EH (cell line): ENCODE measurements at places on chromosomes 12 and 14.

GRCh38 chr14:36439766-36440165 lies 80.3 kb downstream of the NKX2-1 start:
- DNase-seq, result no peak

DNA sequence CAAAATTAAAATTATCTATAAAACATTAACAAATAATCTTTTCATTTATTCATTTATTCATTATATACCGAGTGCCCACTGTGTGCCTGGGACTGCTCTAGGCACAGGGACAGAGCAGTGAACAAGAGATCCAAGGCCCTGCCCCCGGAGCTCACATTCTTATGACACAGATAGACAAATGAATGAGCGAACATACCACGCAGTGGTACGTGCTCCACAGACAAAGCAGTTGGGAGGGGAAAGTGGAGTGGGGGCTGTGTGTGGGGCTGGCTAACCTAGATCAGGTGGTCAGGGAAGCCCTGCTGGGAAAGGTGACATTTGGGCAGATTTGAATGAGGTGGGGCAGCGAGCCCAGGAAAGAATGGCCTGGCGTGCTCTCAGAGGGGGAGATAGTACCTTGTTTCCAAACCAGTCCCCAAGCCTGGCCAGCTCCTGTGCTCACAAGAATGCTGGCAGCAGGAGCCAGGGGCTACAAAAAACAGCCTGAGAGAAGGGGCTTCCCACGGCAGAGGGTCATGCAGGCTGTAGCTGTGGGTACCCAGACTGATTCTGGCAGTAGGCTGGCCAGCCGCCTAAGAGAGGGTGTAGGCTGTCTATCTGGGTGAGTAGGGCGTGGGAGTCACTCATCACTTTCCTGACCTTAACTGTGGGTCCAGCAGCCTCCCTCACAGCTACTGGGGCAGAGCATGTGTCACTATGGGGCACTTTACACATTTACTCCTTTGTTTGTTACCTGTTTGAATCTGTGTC lies 57.8 kb upstream of the ACTN1 start:
- peak; percentile 37 for DNase-seq

DNA sequence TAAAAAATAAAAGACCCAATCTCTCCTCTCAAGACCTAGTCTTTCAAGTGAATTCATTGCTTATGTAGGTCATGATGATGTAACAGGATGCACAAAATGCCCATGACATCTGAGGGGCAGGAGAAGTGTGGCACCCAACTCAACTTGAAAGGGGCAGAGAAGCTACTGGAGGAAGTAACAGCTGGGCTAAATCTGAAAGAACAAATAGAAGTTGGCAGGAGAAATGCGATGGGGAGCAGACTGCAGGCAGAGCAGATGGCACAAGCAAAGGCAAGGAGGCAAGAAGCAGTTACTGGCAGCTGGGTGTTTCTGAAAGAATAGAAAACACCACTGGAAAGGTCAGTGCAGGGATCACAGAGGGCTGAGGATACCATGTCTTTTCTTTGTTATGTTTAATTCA lies 14.6 kb downstream of the SLC38A4 start:
- DNase-seq, result no peak

DNA sequence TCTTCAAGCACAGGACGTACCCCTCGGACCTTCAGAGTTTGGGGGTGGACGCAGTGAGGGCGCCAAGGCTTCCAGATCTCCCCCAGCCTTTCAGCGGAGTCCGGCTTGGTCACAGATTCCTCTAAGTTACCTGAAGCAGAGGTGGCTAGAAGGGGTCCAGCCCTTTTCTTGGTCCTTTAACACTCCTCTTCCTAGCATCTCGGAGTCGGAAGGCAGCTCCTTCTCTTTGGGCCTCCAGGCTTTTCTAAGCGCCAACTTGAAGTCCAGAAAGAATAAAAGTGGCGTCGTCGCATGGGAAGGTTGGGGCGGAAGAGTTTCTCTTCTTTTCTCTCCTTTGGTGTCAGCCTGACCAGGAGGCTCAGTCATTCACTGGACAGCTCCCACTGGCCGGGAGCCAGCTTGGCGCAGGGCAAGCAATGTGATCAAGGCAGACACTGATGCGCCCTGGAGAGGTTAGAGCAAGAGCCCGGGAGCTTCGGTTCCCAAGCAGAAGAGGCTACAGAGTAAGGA lies 9.6 kb downstream of the OR6S1 start:
- DNase-seq, result peak; percentile 69

GRCh38 chr14:89184952-89185351 lies 232.1 kb downstream of the FOXN3 start:
- no peak for DNase-seq

DNA sequence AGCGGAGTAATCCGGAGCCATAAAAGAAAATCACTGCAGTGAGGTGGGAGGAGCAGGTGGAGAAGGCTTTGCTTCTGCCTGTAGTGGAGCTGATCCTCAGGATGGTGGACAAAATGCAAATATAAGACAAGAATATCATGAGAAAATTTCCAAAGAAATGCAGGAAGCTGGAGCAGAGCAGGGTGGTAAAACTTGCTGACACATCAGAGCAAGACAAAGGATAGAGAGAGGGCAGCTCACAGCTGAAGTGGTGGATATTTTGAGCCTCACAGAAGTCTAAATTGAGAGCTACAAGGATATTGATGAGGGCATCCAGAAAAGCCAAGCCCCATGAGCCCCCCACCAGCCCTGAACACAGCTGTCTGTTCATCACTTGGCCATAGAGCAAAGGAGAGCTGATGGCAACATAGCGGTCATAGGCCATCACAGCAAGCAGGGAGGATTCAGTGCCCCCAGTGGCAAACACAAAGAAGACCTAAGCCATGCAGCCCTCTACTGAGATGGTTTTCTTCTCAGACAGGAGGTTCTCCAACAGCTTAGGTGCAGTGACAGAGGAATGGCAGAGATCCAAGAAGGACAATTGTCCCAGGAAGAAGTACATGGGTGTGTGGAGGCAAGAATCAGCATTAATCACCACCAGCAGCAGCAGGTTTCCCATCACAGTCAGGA lies 30.0 kb upstream of the ANP32D start:
- DNase-seq, result no peak

- no peak for DNase-seq
Measured at GRCh38 chr12:12481631-12482030, 81.0 kb downstream of the DUSP16 start.

DNA sequence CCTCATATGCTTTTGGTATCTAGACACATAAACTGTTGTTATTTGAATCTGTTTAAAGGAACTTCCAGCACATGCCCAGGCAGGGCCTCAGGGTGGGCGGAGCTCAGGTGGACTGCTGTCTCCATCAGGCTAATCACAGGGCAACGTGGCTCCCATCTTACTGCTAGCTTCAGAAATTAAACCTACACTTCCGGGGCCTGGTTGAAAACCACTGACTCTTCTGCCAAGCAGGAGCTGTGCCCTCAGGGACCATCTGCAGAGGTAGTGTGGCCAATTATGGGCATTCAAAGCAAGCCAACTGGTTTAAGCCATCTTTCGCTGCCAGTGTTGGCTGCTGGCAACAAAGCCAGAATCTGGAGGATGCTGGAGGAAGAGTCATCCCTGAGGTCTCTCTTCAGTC lies 97.5 kb downstream of the TMX1 start:
- DNase-seq, result no peak

DNA sequence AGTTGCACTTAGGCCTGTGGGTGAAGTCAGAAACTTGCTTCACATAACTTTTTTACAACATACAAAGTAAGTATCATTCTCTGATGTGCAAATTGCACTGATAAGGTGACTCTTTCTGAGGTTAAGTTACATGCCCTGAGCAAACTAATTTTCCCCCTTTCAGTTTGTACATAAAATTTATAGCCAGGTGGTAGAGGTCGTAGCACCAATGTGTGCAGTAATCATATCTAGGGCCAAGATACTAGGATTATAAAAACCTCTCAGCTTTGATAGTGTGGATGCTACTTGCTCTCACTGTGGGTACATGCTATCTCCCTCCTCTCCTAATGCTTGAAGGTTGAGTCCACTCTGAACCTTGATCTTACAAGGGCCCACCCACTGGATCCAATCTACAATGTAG lies 130.7 kb upstream of the CPNE8 start:
- no peak for DNase-seq

- DNase-seq, result no peak
Measured at GRCh38 chr12:4084573-4084972, 189.0 kb upstream of the CCND2 start.

DNA sequence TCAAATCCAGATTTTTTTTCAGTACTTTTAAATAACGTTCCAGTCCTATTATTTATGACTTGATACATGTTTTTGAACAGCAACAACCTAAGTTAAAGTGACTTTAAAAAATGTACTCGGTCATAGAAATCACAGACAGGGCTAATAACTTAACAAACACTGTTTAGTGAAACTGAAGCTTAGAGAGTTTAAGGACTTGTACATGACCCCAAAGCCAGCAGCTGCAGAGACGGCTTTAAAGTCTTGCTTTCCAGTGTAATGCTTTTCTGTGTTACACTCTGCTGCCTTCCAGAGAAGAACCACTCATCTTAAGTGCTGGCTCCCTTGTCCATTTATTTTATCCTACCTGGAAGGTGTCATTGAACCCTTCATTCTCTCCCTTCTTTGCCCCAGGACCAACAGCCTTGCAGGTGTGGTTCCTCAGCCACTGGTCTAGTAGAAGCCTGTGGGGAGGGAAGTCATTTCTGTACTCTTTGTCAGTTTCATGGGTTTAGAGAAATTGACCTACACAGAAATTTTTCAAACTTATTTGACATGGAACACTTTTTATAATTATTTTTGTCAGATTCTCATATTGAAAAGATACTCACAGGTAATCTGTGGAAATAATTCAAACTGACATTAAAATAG lies 60.9 kb downstream of the NAV3 start:
- DNase-seq, result no peak

DNA sequence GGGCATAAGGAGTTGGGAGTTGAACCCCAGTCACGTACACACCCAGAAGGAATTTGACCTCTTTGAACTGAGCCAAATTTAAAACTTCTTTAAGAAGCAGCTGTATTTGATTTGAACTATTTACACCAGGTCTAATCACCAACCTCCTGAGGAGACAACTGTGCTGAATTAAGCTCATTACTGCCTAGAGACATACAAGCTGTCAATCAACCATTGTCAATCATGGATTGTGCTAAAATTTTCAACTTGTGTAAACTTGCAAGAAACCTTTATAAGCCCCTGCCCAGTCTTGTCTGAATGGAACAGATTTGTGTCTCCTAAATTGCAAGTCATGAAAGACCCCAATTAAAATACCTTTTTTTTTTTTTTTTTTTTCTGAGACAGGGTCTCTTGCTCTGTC lies 44.3 kb upstream of the RESF1 start:
- no peak for DNase-seq

DNA sequence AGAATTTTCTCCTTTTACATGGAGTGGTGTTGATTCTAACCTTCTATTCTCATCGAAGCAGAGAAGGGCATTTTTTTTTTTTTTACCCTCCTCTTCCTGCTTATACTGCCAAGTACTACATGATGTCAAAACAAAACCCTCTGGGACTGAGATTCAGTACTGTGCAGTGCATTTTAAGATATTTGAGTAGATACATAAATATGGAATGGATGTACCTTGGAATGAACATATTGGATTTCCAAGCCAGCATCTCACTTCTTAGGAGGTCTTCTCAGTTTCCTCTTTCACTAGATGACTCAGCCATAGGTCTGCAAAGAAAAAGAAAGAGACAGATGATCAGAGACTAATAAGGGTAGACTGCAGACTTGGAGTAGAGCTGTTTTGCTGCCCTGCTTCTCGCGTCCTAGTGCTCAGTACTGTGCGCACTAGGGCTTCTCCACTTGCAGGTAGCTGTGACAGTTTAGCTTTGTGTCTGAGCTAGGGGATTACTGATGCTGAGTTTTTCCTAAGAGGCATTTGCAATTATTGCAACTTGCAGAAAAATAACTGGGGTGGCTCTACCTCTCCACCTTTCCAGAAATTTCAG lies 20.4 kb downstream of the TPH2 start:
- peak; percentile 62 for DNase-seq

GRCh38 chr12:132492522-132492921 lies 2.6 kb downstream of the FBRSL1 start:
- no peak for DNase-seq

- no peak for DNase-seq
Measured at GRCh38 chr14:71931492-71932228, 569 bp upstream of the RGS6 start.

- peak; percentile 28 for DNase-seq
Measured at GRCh38 chr14:69014829-69015259, 35.7 kb upstream of the ACTN1 start.

DNA sequence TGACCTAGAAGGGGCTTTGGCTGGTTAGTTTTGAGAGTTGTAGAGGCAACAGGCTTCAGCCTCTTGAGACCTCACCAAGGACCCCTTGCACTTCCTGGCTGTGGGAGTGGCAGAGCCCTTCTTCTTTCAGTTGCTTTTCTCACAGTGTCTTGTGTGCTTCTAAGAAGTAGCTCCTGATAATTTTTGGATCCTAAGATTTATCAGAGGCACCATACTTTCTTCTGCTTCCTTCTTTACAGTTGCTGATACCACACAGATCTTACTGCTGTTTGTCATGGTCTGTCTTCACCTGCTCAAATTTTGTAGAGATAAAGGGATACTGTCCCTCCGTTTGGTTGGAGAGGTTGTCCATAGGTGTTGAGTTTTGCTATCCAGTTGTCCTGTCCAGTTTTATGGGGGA lies 33.8 kb downstream of the VRK1 start:
- DNase-seq, result no peak

GRCh38 chr12:128449146-128449894 lies 182.3 kb downstream of the TMEM132C start:
- no peak for DNase-seq

- DNase-seq, result peak; percentile 80
Measured at GRCh38 chr12:24902511-24903328, 46.2 kb downstream of the BCAT1 start.

DNA sequence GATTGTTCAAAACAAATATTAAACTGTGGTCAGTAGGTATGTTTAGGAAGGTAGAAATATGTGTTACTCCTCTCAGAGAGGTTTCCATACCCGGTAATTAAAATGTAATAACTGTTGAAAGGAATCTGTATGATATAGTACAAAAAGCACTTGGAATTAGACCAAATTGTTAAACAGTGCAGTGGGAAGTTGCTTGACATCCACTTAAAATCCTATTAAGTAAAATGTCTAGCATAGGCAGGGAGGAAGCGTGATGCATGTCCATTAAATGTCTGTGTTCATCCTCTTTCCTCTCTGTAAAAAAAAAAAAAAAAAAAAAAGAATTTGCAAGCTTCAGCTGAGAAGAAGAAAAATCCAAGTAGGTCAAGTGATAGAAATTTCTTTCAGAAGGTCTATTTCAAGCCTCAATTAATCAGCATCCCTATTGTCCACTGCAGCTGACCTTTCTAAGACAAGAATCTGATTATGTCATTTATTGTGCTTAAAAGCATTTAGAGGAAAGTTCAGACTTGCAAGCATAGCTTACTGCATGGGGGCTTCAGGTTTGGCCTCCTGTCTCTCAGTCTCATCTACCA lies 265.6 kb upstream of the RGS6 start:
- DNase-seq, result peak; percentile 61

DNA sequence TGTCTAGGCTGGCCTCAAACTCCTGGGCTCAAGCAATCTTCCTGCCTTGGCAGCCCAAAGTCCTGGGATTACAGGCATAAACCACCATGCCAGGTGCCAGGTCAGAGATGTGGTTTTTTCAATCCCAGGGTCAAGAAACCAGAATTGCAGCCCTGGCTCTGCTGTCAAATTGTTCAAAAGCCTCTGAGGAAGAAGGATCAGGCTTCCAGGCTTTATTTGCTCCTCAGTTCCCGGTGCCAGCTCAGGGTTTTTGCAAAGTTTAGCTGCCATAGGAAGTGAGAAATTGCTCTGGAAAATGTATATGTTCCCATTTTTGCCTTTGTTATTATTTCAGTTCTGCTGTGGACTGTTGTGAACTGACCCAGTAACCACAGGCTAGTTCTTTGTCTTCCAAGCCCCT lies 28.7 kb downstream of the WNT5B start:
- no peak for DNase-seq

- DNase-seq, result no peak
Measured at GRCh38 chr14:37598747-37599506, 3.5 kb downstream of the TTC6 start.

- DNase-seq, result peak; percentile 54
Measured at GRCh38 chr14:80784820-80785219, 156.7 kb downstream of the CEP128 start.
